ENCODE measurements at places on chromosomes 12 and 14.

GRCh38 chr12:108125073-108125472 lies 4.0 kb upstream of the WSCD2 start:
- DNase-seq: no peak

DNA sequence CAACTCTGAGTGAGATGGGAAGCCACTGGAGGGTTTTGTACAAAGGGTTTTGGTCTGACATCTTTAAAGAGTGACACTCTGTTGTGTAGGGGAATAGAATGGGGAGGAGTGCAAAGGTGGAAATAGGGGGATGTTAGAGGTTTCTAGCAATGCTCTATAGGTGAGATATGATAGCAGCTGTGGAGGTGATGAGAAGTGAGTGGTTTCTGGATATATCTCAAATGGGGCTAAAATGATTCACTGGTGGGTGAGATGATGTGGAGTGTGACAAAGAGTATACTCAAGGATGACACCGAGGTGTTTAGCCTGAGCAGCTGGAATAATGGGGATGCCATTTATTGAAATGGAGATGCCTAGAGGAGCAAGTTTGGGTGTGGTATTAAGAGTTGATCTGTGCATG lies 426.4 kb downstream of the PCNX1 start:
- DNase-seq: no peak

GRCh38 chr14:71380271-71380670 lies 473.0 kb downstream of the PCNX1 start:
- DNase-seq: no peak

DNA sequence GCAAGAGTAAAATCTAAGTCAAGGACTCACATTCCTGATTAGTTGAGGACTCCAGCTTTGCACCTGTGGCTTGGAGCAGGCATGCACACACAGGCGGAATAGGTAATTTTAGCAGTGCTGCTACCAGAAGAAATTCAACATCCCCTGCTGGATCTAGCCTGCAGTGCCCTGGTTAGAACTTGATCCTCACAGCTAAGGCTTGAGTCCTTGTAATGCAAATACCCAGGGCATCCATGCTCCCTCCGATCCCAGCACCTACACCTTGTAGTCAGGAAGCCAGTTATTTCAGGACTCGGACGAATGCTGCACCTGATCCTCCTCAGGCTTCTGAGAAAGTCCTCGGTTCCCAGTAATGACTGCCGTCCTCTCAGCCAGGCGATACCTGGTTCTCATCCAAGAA lies 309.0 kb upstream of the AMIGO2 start:
- no peak for DNase-seq

- no peak for DNase-seq
Measured at GRCh38 chr12:563250-563781, 99.9 kb downstream of the NINJ2 start.

GRCh38 chr12:72031066-72031465 lies 92.4 kb downstream of the TPH2 start:
- DNase-seq: no peak

GRCh38 chr12:25376985-25377384 lies 126.3 kb upstream of the KRAS start:
- no peak for DNase-seq

DNA sequence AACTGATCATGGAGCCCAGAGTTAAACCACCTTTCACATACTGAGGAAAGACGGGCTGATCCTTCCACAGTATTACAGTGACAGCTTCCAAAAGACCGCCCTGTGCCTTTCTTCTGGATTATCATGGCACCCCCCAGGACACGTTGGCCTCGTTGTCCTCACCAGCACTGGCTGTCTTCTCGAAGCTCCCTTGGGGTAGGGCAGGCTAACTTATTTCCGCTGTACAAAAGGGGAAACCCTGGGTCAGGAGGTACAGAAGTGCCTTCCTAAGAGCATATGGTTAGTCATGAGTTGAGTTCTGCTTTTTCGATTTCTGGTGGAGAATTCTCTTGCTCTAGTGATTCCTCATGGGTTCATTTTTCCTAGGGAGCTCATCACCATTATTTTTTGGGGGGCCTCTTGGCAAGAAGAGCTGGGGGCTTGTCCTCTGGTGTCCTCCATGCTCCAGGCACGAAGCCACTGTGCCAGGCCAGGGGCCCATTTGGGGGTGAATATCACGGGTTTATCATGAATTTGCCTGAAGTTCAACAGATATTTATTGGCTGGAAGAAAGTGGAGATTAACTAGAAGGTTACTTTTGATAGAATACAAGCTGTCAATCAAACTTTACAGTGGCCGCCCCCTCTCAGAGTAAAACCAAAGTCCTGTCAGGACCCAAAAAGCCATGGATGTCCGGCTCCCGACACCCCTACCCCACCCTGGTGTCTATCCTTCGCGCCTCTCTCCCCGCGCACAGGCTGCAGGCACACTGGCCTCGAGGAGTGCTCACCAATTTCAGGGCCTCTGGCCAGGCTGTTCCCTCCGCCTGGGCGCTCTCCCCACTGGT lies 8.8 kb upstream of the TRAF3 start:
- peak; percentile 82 for DNase-seq

DNA sequence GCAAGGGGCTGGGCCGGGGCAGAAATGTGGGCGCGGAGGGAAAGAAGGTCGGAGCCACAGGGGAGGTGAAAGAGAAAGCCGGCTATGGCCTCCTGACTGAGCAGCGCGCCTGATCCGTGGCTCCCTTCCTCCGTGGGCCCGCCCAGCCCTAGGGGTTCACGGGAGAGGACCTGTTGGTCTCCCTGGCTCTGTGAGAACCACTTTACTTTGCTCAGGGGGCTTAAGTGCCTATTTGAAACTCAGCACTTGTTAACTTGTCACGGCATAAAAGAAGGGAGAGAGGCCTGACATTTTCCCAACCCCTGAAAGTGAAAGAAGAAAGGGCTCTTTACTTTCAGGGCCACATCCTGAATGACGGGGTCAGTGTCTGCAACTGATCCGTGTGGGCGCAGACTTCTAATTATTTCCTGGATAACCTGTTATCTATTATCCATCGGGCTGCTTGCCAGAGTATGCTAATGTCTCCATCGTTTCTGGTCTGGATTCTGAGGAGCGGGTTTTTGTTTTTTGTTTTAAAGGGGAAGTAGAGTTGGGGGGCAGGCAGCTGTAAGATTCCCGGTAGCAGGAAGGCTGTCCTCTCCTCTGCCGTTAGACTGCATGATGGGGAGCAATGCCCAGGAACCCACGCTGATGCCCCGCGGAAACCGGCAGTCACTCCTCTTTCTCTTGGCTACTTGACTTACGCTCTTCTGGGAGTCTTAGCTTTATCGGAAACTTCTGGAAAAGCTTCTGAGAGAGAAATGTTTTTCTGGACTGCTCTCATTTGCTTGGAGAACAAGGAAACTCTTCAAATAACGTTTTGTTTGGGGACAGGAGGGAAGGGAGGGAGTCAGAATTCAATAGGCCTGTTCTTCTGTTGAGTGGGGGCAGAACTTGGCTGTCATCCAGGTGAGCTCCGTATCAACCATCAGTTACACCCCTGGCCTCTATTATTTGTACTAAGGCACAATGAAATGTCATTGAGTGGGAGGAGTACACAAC lies 127.7 kb upstream of the MAX start:
- DNase-seq: no peak

DNA sequence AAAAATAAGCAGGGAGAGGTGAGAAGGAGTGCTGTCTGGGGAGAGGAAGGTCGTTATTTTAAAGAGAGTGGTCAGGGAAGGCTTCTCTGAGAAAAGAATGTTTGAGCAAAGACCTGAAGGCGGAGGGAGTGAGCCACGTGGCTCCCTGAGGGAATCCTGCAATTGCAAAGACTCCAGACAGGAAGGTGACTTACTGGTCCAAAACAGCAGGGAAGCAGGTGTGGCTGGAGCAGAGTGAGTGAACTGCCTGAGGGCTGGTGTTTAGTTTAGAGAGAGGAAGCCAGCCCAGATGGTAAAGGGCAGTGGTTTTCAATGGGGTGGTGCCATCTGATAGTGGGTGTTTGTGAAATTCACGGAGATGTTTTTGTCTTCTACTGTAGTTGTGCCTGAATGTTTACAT lies 58.8 kb upstream of the LTA4H start:
- DNase-seq: no peak

DNA sequence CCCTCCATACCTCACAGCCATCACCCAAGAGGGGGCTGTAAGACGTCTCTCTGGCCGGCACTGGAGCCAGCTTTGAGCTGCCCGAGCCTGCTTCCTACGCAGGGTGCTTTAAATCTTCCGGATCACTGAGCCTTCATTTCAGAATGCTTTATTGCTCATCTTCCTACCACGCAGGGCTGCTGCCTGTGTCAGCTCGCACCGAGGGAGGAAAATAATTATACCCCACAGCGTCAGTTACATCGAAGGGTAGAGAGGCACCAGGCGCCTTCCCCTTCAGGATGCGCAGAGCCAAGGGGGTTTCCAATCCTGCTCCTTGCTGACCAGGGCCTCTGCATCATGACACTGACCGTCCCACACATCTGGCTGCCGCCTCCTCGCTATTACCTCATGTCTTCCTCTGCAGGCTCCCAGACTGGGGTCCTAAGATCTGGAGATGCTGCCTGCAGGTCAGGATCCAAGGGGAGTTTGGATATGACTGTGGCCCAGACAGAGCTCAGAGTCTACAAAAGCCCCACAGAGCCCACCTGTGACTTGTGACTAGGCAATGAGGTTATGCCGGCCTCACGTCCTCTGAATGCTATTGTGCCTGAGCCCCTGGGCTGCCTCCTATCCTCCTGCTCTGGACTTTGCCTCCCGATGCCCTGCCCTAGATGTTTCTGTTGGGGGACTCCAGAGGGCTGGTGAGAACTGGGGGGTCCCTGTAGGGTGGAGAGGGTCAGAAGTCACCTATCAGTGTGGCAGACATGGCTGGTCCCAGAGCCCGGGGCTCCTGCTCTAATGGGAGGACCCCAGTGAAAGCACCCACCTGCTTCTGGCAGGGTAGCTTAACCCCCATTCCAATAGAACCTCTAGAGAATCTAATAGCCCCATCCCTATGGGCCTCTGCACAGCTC lies 220.3 kb upstream of the RTL1 start:
- DNase-seq: peak; percentile 6

DNA sequence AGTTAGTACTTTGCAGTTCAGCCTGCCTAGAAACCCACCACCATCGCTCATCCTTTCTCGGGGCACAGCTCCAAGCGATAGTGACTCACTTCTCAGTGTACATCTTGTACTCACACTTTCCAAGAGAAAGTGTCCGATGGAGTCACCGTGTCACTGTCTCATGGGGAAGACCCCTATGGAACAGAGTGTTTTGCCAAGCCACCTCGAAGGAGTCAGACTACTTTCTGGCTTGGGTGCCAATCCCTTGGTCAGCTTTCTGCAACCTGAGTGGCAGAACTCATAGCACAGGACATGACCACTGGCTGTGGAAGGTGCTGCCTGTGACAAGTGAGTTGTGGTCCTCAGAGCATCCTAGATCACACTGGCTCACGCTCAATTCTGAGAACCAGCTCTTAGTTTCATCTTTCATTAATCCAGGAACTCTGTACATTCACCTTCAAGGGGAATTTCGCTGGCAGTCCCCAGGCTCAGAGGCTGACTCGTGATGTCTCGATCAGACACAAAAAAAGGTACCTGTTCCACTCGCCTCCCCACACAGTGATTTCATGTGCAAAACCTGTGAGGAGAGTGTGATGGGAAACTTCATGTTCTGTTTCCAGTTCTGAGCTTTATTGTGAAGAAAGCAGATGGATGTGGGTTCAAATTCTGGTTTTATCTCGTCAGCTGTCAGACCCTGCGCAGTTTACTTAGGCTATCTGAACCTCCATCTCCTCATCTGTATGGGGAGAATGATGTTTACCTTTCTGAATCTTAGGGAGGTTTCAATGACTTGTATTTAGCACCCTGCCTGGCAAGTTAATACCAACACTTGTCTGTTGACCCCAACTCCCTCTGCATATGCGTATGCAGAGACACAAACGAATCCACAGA lies 127.3 kb upstream of the CCND2 start:
- DNase-seq: no peak

DNA sequence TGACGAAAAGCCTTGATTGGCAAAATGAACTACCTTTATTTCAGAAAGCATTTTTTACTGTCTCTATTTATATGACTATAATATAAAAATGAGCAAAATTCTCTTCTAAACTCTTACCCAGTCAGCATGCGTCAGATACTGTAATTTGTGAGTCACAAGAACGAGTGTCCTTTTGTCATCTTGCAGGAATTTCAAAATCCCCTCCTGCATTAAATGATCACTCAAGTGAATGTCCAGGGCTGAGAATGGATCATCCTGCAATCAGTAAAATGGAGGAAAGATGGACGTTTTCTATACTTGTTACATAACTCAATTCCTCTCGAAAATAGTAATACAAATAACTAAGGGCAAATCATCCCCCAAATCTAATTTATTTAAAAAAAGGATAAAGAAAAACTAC lies 77.7 kb upstream of the KCNJ8 start:
- no peak for DNase-seq

GRCh38 chr12:128078301-128078971 lies 188.5 kb upstream of the TMEM132C start:
- DNase-seq: no peak

GRCh38 chr14:60184905-60185555 lies 19.8 kb upstream of the DHRS7 start:
- DNase-seq: no peak

- DNase-seq: no peak
Measured at GRCh38 chr12:13348464-13348863, 151.9 kb downstream of the EMP1 start.

DNA sequence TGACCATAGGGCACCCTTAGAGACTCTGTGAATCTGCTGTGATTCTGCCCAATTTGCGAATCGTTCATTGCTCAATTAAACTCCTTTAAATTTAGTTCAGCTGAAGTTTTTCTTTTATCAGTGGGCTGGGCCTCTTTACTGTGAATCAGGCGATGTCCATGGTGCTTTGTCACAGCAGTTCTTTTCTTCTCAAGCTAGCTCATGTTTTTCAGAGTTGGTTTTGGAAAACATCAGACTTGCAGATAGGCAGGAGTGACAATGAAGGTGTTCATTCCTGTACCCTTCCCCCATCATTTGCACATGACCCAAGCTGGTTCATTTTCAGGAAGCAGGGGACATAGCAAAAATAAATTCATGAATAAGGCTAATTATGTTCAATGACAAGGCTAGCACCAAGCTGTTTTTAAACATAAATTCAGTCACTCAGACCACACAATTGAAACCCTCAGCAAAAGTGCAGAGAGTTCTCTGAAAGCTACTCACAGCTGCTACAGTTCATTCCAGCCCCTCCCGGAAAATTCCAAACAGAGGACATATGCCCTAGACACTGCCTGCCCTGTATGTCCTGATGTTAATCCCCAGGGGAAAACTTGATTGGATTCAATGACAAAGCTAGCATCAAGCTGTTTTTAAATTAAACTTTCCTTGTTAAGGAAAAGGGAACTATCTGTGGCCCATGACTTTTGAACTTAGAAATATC lies 383.3 kb downstream of the C12orf75 start:
- DNase-seq: no peak

GRCh38 chr12:666766-667308 lies 3.6 kb upstream of the NINJ2 start:
- DNase-seq: no peak

GRCh38 chr12:68957273-68957672 lies 24.3 kb upstream of the CPM start:
- no peak for DNase-seq

- no peak for DNase-seq
Measured at GRCh38 chr12:29544428-29545101, 47.1 kb upstream of the OVCH1 start.

- DNase-seq: no peak
Measured at GRCh38 chr12:78799649-78800048, 64.9 kb upstream of the SYT1 start.

- no peak for DNase-seq
Measured at GRCh38 chr14:25908277-25909044, 689.4 kb downstream of the NOVA1 start.

GRCh38 chr14:98176892-98177291 lies 1095.1 kb downstream of the BCL11B start:
- DNase-seq: no peak

All from memory B cell (primary cell).